Stimulated activated CD4-positive, alpha-beta T cell treated with anti-CD3 and anti-CD28 coated beads, Interleukin-1b, Interleukin-23, amount 100 ng/mL, for 4 hours (primary cell): ENCODE measurements at places on chromosomes 11 and 22.

DNA sequence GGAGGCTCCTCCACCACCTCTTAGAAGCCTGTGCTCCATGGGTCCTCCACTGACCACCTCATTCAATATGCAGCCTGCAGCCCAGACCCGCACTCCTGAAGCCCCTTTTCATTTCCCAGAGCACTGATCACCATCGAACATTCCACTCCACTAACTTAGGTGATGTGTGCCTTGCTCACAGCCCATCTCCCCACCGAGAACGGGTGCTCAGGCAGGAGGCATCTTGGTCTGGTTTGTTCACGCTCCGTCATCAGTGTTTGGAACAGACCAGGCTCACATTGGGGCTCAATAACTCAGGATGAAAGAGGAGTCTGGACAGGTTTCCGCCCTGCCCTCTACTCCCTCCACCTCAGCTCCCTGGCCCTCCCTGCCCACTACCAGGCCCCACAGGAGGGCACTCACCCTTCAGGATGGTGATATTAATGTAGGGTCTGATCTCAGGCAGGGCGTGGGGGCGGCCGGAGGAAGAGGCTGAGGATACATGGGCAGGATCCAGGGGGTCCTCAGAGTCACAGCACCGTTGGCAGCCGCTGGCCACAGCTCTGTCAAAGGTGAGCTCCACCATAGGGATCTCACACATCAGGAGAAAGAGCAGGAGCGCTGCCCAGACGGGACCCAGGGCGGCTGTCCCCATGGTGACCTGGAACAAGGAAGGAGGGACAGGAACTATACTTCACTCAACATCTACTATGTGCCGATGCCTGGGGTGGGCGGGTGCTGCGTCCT lies 3.1 kb downstream of the C1QTNF6 start:
- DNase-seq, result no peak

- DNase-seq, result no peak
Observed at GRCh38 chr11:1820463-1821325, 14.1 kb upstream of the SYT8 start.

- DNase-seq, result no peak
Observed at GRCh38 chr11:55701429-55701828, 39.4 kb downstream of the OR4C6 start.

DNA sequence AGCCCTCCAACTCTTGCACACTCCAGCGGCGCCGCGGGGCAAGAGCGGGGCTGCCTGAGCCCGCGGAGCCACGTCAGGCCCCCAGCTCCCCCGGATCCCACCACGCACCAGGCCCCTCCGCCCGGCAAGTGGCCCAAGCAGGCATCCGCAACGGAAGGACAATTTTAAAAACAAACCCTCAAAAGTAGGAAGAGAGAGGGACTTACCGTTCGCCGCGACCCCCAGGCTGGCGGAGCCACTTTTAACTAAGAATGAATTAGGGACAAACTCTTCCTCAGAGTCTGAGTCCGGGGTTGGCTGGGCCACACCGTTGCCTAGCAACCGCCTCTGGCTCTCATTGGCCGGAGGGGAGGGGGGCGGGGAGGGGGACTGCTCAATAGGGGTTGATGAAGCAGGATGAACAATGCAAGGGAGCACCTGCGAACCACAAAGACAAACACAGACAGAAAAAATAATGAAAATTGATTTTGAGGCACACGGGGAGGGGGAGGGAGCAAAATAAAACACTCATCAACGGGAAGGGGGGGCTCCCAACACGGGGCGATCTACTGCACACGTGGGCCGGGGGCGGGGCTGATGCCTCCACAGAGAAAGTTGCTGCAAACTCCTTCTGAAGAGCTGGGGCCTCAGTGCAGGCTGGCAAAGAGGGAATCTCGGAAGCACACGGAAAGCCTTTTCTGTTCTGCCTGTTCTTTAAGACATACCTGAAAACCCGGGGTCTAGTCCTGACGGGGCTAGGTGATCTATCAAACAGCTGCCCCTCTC lies 387.5 kb upstream of the NARS2 start:
- DNase-seq, result no peak

DNA sequence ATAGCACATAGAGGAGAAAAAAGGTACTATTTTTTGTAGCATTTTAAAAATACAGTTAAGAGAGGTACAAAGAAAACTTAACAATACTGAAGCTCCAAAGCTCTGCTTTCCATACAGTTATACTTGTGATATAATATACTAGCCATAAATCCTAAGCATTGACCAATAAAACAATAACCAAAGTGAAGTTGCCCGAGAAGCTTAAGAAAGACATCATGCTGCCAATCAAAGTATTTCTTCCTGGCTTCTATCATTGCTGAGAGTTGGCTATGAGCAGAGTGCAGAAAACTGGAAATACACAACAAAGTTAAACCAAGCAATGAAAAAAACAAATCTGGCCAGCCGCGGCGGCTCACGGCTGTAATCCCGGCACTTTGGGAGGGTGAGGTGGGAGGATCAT lies 84.2 kb downstream of the RBFOX2 start:
- DNase-seq, result no peak

- no peak for DNase-seq
Observed at GRCh38 chr11:35330931-35331330, 88.4 kb downstream of the SLC1A2 start.
